ENCODE measurements at places on chromosomes 5 and 9.

- no peak for DNase-seq
Measured at GRCh38 chr9:113183956-113184488, 33.2 kb downstream of the SLC31A2 start.

- no peak for DNase-seq
Measured at GRCh38 chr9:101309139-101309538, 75.7 kb downstream of the BAAT start.

DNA sequence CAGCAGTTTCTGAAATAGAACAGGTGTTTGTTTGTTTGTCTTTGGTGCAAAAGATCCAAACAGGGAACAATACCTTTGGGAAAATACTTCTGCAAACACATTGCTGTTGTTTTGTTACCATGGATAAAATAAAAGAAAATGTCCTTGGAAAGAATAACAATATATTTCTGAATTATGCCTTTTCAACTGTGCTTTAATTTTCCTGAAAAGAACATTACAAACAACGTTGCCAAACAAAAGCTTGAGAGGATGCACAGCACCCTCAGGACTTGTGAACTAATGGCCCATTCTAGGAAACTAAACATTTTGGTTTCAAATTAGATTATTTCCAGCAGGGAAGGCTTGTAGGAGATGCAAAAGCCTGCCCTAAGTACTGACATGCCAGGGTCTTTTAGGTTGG, 967.2 kb downstream of the TLE4 start:
- no peak for DNase-seq

DNA sequence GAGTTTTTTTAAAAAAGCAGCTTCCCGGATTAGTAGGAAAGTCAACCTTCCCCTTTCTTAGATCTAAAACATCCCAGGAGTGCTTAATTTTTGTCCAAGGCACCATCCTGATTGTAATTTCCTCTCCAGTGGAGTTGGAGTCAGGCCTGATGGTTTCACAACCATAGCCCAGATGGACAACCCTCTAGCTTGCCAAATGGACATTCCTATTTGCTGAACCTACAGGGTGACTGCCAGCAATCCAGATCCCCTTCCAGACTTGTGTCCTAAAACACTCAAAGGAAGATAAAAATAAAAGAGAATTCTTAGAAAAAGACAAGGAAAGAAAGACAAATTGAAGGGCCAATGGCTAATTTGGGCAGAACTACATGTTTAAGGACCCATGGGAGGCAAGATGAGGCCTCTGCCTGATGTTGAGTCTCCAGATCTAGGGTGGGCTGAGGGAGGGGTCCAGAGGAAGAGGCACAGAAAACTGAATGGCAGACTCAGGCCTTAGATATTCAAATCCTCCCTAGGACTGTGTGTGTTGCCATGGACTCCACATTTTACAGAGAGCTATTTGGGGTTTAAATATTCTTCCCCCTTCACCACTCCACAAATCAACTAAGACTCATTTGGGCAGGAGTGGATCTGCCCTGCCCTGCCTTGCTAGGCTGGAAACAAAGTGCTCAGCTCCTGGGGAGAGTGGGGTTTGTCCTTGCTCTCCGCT, 38.5 kb upstream of the SLC44A1 start:
- DNase-seq = no peak

DNA sequence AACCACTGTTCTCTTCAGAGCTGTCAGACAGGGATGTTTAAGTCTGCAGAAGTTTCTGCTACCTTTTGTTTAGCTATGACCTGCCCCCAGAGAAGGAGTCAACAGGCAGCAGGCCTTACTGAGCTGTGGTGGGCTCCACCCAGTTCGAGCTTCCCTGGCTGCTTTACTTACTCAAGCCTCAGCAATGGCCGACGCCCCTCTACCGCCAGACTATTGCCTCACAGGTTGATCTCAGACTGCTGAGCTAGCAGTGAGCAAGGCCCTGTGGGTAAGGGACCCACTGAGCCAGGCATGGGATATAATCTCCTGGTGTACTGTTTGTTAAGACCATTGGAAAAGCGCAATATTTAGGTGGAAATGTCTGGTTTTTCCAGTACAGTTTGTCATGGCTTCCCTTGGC, 229.6 kb downstream of the TMEM167A start:
- no peak for DNase-seq

- DNase-seq = peak; percentile 70
Measured at GRCh38 chr9:136799079-136799853, 3.1 kb downstream of the CCDC183 start.

GRCh38 chr5:42422656-42423280, 471 bp upstream of the GHR start:
- DNase-seq = no peak

DNA sequence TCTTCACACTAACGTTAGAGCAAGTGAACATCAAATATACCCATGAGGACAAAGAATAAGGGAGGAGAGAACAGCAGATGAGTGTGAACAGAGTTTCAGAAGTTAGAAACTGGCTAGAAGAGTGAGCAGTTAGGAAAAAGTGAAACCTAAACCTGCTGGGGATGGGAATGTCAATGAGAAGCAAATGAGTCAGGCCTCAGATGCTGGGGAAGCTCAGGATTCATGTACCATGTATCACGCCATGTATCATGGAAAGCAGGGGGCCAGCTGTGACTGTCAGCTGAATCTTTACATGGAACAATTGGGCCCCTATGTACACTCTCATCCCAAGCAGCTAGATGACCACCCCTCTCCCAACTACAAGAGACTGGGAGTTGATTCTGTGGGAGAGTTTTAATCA, 16.2 kb downstream of the GDF9 start:
- no peak for DNase-seq

DNA sequence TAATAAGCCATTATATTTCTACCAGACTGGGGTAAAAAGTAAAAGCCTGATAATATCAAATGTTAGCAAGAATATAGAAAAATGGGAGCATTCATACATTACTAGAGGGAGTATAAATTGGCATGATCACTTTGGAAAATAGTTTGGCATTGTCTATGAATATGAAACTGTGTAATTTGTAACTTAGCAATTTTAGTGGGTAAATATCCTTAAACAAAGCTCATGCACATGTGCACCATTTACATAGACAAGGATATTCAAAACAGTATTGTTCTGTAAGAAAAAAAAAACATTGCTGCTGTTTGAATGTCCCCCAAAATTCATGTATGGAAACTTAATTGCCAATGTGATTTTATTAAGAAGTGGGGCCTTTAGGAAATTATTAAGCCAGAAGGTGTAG, 166.4 kb upstream of the SLC27A6 start:
- DNase-seq = no peak

DNA sequence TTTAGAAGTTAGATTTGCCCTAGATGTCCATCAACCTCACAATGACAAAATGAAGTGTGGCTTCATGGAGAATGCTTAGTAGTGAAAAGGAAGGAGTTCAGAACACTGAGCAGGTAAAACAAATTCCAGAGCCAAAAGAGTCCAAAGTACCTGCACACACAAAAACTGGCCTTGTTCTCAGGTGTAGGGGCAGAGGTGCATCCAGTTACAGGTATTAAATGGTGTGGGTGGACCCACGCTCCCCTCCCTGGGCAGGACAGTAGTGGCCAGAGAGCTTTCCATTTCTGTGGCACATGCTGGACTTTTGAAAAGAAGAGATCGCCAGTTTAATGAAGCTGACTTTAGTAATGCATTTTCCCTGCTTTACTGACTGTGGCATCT, 47.2 kb downstream of the SECISBP2 start:
- no peak for DNase-seq

DNA sequence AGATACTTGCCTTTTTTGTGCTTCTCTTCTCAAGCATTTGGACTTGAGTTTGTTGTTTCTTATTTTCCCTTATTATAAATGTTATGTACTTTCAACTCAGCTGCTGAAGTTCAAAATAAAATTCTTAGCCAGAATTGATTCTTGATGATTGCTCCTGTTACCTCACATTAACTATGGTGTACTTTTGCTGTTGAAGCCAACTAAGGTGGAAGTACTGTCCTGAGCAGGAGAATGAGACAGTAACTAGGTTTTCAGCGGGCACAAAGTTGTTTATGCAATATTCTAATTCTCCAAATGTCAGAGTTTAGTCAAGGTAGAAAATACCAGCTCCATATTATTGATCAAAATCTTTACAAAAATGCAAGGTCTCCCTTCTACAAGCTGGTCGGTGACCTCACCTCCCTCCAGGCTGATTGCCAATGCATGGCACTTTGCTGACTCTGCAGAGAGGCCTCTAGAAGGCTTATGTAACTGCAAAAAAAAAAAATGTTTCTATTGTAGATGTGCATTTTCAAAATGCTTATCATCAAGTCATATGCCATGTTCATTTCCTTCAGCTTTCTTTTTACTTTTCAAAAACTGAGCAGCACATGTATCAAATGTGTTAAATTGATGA, 1783.5 kb upstream of the WWC1 start:
- no peak for DNase-seq

- no peak for DNase-seq
Measured at GRCh38 chr9:25936031-25936430, 257.8 kb upstream of the TUSC1 start.

- no peak for DNase-seq
Measured at GRCh38 chr5:135447298-135447929, at the start of gene DCANP1. Gene DCANP1 (minus strand): TSS chr5:135447348. CDS start chr5:135447108, 240 bp downstream.

DNA sequence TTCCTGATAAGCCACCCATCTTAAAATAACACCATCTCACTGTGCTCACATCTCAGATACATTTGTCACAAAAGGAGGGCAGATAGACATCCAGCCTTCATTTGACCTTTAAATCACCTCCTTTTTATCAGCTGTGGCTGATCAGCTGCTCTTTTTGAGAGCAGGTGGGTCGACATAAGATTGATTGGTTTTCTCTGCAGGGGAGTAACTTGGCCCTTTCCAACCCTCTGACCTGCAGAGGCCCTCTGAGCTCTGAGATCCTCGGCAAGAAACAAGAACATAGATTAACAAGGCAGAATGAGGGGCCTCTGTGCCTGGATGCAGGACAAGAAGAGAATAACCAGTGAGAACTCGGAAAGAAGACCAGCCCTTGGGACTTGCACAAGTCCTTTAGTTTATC, 33.5 kb upstream of the GLRA1 start:
- no peak for DNase-seq

DNA sequence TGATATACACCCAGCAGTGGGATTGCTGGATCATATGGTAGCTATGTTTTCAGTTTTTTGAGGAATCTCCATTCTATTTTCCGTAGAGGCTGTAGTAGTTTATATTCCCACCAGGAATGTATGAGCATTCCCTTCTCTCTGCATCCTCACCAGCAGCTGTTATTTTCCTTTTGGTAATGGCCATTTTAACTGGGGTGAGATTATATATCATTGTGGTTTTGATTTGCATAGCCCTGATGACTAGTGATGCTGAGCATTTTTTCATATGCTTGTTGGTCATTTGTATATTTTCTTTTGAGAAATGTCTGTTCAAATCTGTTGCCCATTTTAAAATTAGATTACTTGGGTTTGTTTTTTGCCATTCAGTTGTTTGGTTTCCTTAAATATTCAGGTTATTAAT, 11.2 kb upstream of the PPIC start:
- no peak for DNase-seq

GRCh38 chr5:128537221-128537999, 635 bp downstream of the FBN2 start:
- no peak for DNase-seq

DNA sequence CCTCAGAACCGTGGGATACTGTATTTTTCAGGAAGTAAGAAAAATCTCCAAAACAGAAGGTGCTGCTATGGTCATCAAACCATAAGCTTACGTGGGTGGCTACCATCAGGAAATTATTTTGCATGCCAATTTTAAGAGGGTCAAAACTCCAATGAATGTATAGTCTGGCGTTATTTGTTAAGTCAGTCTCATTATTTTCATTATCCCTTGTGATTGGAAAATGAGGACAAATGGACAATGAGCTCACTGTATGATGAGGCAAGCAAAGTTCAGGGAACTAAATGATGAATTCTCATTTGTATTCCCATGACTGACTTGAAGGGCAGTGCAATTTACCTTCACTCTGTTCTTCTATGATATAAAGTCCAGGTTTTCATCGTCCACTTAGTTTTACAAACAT, 17.6 kb downstream of the PUM3 start:
- DNase-seq = no peak

DNA sequence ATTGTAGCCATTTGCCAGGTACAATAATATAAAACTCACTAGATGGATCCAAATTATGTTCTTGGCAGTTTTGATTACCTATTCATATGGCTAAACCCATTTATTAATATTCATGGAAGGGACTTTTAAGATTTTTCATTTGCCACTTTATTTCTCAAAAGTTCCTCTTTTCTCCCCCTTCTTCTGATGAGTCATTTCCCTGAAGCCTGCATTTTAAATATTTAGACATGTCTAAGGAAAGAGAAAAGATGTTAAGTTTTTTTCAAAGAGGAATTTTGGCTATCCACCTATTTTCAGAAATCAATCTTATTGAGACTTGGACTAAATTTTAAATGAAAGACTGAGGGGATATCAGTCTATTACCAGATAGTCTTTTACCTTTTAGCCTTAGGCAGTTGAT, 1189.4 kb downstream of the EFNA5 start:
- DNase-seq = no peak

GRCh38 chr5:80764786-80765185, 110.0 kb upstream of the DHFR start:
- DNase-seq = no peak

GRCh38 chr9:15369871-15370270, 52.8 kb upstream of the SNAPC3 start:
- no peak for DNase-seq

- DNase-seq = no peak
Measured at GRCh38 chr5:113293975-113294310, 140.8 kb downstream of the TSSK1B start.

DNA sequence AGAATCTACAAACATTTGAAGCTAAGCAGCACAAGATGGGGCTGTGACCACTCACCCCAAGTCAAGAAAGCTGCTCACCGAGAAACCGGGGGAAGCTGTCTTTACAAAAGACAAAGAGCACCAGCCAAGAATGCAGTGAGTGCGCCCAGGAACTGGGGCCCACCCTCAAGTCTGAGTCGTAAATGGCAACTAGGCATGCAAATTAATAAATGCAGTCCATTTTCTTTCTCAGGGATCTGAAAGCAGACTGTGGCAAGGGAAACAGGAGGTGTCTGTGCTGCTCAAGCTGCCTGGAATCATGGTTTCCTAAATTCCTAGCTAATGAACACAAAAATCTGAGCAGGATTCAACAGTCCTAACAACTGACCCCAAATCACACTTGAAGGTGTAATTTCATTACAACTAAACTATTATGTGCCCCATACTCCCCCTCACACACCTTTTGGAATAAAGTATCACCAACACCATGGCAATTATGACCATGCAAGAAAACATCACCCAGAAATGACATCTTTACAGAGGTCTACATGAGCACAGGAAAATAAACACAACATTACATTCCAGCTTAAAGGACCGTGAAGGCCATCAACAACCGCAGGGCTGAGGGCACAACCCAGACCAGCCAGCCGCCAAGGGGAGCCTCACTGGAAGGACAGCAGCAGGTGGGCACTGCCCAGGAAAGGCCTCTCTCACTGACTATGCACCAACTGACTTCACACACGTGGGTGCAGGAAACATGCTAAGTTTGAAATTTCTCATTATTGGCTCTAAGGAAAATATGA, 17.6 kb downstream of the NSUN2 start:
- DNase-seq = no peak

Measured in NCI-H1092 (cell line).